ENCODE measurements at places on chromosomes 4 and X.

GRCh38 chrX:124125471-124125870 is 164.0 kb downstream of the STAG2 start:
- no peak for DNase-seq

- no peak for DNase-seq
These were observed 107.6 kb downstream of the DCHS2 start for GRCh38 chr4:154384012-154384411.

DNA sequence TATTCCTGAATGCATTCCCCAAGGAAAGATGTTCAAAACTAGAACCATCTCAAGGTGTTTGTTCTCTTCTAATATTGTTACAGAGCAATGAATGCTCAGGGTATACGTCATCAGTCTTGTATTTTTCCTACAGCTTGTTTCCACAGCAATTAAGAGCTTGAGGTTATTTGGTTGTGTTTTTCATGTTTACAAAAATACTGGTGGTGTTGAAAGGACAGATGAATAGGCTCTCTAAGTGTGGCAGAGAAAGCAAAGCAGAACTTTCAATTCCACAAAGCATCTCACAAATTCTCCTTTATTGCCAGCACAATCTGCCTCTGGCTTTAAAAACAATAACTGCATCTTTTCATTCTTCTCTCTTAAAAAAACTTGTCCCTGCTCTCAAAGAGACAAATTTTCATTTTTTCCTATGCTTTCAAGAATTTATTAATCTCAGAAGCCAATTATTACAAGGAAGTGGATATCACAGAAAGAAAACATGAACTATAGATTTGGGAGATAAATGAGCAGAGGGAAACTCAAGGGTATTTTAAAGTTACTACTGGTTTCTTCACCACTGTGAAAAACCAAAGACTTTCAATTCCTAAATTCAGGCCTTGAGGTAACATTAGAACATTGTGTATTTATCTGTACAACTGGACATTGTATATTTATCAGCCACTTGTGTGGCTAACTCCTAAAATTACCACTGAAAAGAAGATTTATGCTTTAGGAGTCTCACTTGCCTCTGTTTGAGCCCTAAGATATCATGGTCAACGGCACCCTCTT is 49.2 kb downstream of the DDX53 start:
- DNase-seq, result no peak

GRCh38 chrX:96906741-96907140 is 23.0 kb downstream of the RPA4 start:
- peak; percentile 8 for DNase-seq

All from mammary epithelial cell (primary cell).